ENCODE measurements at places on chromosomes 13 and 19. TPM values are rescaled to one million over a fixed set of nuclear protein-coding genes. Genes with fewer than 3 reads are reported as not detected.

The TEX29 gene
- total RNA-seq, result not detected

The TNFAIP8L1 gene
- 2.2 TPM for total RNA-seq

The ZNF417 gene
- total RNA-seq, result 13.3 TPM

The SIGLEC5 gene
- total RNA-seq, result not detected

The ZNF225 gene
- total RNA-seq, result 4.0 TPM

The MYPOP gene
- total RNA-seq, result 2.0 TPM

The FFAR3 gene
- total RNA-seq, result not detected

The COX7A1 gene
- 11.7 TPM for total RNA-seq

The APOE gene
- 5.9 TPM for total RNA-seq

The ZNF429 gene
- total RNA-seq, result 3.7 TPM

The MRPL4 gene
- 42.7 TPM for total RNA-seq

The SBK2 gene
- not detected for total RNA-seq

The MAMSTR gene
- under 0.01 TPM for total RNA-seq

The LGI4 gene
- not detected for total RNA-seq

The TMPRSS9 gene
- not detected for total RNA-seq

The FLT3LG gene
- total RNA-seq, result 4.8 TPM

The ZNF420 gene
- total RNA-seq, result 6.3 TPM

The NANOS3 gene
- total RNA-seq, result 0.43 TPM

The CRX gene
- not detected for total RNA-seq

The OR7A5 gene
- total RNA-seq, result not detected

The GPR12 gene
- total RNA-seq, result not detected

The MAST1 gene
- total RNA-seq, result not detected

The ZNF723 gene
- total RNA-seq, result not detected

The TPTE2 gene
- total RNA-seq, result not detected

The IL12RB1 gene
- 0.43 TPM for total RNA-seq

The CD33 gene
- total RNA-seq, result not detected

The SOX1 gene
- not detected for total RNA-seq

The NTN5 gene
- not detected for total RNA-seq

Data from placental pericyte (primary cell).